Right lobe of liver (tissue), 6 donors: ENCODE measurements at places on chromosomes 6 and 20. TPM values are rescaled to one million over a fixed set of nuclear protein-coding genes. Genes with fewer than 3 reads are reported as not detected.

GRCh38 chr20:37853823-37854375 is 49.0 kb upstream of the VSTM2L start:
- no peaks in the 10 kb centered on the region for H3K27me3 ChIP-seq
- no peak overlapping the region for H3K4me3 ChIP-seq
- H3K36me3 ChIP-seq: no peaks in the 10 kb centered on the region
- H3K4me1 ChIP-seq: no peaks in the 10 kb centered on the region
- H3K27ac ChIP-seq: no peak overlapping the region

DNA sequence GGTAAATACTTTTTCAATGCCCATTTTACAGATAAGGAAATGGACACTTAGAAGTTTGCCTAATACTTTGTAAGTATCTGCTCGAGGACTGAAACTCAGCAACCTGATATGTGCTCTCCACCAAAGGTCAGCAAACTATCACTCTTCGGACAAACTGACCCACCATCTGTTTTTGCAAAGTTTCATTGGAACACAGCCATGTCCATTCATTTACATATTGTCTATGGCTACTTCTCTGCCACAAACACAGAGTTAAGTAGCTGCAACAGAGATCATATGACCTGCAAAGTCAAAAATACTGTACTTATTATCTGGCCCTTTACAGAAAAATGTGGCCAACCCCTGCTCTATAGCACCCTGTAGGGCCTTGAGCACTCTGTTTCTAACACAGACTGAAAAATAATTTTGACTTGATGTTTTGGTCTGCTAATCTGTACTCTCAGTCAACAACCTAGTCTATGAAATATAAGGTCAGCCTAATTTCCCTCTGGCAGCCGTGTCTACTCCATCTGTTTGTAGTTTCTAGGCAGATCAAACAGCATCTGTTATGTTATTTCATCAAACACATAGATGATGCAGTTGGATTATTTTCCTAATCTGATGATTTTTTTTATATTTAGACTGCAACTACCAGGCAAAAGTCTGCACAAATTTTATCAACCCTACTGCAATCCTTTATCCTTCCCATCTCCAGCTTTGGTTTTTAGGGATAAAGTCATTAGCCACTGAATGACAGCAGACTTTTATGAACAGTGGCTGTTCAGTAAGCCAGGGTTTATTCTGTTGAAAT is 41.4 kb upstream of the BEND6 start:
- H3K4me1 ChIP-seq: no peaks in the 10 kb centered on the region
- DNase-seq: no peak
- H3K27me3 ChIP-seq: no peaks in the 10 kb centered on the region
- H3K27ac ChIP-seq: no peak overlapping the region
- H3K4me3 ChIP-seq: no peak overlapping the region
- H3K36me3 ChIP-seq: no peaks in the 10 kb centered on the region

DNA sequence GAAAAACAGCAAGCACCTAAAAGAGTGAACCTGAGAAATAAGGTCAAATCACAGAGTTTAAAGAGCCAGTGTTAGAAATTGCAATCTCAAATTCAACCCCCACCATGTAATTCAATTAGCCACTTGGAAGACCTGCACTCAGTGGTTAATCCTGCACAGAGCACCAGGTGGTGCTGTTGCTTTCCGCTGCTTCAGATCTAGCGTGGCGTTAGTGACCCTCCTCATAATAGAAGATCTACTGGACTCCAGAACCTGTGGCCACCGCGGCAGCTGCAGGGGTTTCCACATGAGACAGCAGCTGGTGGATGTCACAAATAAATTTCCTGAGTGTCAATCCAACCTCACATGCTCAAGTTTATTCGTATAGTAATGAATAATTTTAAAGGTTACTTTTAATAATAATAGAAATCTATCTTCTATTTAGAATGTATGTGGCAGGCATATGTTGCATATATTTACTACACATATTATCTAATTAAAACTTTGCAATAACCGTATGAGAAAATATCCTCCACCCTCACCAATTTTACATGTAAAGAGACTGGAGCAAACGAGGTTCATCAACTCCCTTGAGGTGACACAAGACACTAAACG is 84.4 kb downstream of the SYNE1 start:
- no peak overlapping the region for H3K27ac ChIP-seq
- H3K36me3 ChIP-seq: no peaks in the 10 kb centered on the region
- no peak overlapping the region for H3K4me3 ChIP-seq
- DNase-seq: peak; percentile 64

DNA sequence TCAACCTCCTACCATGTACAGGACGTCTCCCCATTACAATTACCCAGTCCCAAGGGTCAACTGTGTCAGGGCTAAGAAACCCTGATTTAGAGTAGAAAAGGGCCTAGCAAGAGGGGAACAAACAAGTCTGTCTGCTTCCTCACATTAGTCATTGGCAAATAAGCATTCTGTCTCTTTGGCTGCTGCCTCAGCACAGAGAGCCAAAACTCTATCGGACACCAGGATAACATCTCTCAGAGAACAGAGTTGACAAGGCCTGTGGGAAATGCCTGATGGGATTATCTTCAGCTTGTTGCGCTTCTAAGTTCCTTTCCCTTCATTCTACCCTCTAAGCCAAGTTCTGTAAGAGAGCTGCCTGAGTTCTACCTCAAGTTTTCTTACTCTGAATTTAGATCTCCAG is 19.0 kb upstream of the VSX1 start:
- H3K27me3 ChIP-seq: no peaks in the 10 kb centered on the region
- no peak overlapping the region for H3K4me3 ChIP-seq
- no peak for DNase-seq
- H3K4me1 ChIP-seq: no peaks in the 10 kb centered on the region
- H3K27ac ChIP-seq: no peak overlapping the region

COX7A2 gene
- 345 TPM for total RNA-seq

GABRR1 gene
- not detected for total RNA-seq

LRRN4 gene
- 0.22 TPM for total RNA-seq

XKR7 gene
- not detected for total RNA-seq
